ENCODE measurements at places on chromosomes 6 and 20. TPM values are rescaled to one million over a fixed set of nuclear protein-coding genes. Genes with fewer than 3 reads are reported as not detected.

Gene MATN4
- 0.42 TPM for total RNA-seq

DNA sequence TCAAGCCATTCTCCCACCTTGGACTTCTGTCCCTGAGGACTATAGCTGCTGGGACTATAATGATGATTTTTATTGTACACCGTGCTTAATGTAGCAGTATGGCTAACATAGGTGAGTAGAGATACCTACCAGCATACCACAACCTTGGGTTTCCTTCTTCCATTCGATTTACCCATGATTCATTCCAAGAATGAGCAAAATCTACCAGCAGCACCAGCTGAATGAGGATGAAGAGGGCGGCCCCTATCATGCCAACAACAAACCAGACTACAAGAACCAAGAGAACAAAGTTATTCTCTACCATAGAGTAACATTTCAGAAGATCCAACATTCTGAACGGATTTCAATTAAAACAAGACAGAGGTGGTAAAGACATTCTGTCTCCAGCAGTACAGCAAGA is 12.1 kb downstream of the SERINC3 start:
- no peak for DNase-seq

DNA sequence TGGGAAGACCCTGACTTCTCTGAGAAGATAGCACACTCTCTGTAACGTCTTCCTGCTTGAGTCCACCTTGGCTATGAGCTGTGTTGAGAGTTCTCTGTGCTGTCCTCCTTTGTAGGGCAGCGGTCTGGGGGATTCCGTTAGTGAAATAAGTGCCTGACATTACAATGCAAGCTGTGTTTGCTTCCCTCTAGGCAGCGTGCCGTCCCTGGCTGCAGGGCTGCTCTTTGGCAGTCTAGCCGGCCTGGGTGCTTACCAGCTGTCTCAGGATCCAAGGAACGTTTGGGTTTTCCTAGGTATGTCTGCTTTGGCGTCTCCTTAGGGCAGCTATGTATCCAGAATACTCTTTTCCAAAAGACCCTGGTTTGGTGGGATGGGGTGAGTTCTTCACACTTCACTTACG is 2.8 kb downstream of the TMEM14C start:
- DNase-seq, result no peak

DNA sequence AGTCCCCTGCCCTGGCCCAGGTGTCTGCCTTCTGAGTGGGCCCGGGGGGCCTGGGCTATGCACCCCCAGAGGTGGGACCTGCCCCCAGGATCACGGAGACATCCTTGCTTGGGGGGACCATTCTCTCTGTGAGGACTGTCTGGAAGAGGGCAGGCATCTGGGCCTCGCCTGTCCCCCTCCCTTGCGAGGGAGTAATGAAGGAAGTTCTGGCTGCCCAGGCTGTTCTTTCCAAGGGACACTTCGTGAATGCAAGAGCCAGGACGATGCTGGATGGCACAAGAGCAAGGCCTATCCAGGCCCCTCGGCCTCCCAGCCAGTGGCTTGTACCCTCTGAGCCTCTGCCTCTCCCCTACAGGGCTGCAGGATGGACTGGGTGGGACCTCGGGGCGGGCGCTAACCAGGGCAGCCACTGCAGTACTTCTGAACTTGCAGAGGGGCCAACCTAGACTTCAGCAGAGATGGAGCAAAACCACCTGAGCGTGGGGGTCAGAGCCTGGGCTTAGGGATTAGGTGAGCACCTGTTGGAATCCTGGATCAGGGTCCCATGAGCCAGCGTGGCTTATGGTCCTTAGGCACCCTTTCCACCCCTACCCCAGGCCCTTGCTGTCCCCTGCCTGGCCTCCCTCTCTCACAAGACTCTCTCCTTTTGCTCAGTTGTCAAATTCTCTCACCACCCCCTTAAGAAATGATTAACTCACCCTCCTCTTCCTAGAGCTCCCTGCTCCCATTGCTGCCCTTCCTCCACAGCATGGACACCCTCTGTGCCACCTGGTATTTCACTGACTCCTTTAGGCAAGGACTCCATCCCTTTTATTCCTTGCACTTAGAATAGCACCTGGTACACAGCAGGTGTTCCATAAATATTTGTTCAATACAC is 53.2 kb downstream of the CTCFL start:
- no peak for DNase-seq

- DNase-seq, result no peak
These were observed 3.9 kb downstream of the ROMO1 start for GRCh38 chr20:35702824-35703695.

DNA sequence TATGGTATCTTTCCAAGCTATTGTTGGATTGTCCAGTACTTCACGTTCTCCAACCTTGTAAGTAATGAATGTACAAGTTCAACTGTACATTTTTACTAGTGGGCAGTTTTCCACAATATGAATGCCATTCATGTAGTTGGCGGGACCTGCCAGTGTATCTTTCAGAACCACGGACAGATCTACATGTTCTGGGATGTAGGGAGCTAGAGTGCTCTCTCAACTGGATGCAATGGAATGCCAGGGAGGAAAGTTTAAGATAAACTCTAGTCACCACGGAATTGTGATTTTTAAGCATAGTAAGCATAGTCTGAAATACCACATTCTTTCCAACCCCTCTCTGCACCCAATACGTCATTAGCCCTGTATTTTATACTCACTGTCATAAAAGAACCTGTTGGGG is 21.5 kb upstream of the HLA-C start:
- DNase-seq, result peak; percentile 17

DNA sequence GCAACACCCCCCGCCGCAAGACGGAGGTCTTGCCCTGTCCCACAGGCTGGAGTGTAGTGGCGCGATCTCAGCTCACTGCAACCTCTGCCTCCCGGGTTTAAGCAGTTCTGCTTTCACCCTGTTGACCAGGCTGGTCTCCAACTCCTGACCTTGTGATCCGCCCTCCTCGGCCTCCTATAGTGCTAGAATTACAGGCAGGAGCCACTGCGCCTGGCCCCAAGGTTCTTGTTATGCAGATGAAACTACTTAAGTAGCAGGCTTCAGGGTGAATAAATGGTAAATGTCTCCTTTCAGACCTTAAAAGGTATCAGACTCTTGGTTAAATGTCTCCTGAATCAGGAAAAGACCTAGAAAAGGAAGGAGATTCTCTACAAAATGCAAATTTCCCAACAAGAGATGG is 95.4 kb upstream of the TMEM181 start:
- no peak for DNase-seq

All from SK-MEL-5 (cell line).